ENCODE measurements at places on chromosomes 4 and X. TPM values are rescaled to one million over a fixed set of nuclear protein-coding genes. Genes with fewer than 3 reads are reported as not detected.

GRCh38 chrX:37378830-37379229 is 29.7 kb downstream of the PRRG1 start:
- no peak for DNase-seq

DNA sequence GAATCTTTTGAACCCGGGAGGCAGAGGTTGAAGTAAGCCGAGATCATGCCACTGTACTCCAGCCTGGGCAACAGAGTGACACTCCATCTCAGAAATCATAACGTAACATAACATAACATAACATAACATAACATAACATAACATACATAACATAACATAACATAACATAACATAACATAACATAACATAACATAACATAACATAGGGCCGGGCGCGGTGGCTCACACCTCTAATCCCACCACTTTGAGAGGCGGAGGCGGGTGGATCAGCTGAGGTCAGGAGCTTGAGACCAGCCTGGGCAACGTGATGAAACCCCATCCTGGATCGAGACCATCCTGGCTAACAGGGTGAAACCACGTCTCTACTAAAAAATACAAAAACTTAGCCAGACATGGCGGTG is 76.7 kb downstream of the NOCT start:
- DNase-seq, result no peak

DNA sequence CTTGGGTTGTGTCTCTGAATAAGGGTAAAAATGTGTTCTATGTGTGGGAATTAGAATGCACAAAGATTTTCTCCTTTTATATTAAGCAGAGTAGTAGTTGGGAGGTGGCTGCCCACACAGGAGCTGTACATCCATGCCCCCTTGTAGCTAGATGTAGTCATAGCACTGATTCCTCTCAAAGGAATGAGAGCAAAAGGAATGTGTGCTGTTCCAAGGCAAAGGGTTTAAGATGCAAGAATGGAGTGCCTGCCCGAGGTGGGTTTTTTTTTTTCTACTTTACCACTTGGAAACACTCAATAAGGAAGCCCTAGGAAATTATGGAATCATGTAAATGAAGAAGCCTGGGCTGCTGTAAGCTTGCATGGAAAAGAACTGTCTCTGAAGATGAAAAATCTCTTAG is 2183.2 kb upstream of the AGA start:
- DNase-seq, result no peak

The CT45A1 gene
- not detected for polyA plus RNA-seq

The OTC gene
- 0.41 TPM for polyA plus RNA-seq

- no peak for DNase-seq
These were observed 41.9 kb downstream of the FRAS1 start for GRCh38 chr4:78099058-78099457.

The FAM120C gene
- polyA plus RNA-seq, result 3.9 TPM

DNA sequence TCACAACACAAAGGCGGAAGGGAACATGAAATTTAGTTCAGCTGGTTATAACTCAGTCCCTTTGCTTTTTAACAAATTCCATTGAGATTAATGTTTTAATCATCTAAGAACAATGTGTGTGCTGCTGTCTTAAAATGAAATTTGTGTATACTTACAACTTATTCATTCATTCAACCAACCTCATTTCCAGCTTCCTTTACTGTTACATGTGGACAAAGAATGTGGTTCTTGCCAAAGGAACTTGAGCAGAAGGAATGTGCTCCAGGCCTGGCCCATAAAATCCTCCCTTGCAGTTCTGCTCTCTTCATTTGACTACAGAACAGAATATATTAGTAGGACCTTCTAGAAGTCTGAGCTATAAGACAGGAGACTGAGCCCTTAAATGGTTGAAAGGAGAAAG is 176.8 kb upstream of the GLRA2 start:
- no peak for DNase-seq

DNA sequence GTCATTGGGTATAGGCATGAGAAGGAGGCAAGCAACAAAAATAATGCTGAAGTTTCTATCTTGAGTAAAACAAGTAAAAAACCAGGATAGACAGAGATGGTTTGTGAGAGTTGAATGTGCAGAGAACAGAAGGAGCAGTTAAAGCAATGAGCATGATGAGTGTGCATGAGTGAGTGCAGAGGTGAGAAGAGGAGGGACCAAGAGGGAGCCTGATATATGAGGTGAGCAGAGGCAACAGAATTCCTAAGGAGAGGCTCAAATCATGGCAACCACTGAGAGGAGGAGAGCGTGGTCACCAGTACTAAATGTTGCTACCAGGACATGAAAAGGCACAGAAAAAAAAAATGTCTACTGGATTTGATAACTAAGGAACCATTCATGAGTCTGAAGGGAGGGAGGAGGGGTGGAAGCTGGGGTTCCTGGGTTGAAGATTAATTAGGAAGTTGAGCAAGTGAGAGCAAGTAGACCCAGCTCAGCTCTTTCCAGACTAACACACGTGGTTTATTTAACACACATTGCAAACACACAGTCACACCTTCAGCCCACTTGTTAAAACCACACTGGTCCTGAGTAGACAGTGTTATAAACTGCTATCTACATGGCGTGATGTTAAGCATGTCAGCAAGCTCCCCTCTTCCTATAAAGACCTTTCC is 69.0 kb upstream of the IQCM start:
- no peak for DNase-seq

- no peak for DNase-seq
These were observed 4.2 kb upstream of the TMEM154 start for GRCh38 chr4:152684007-152684406.

The STPG2 gene
- polyA plus RNA-seq, result 0.03 TPM

GRCh38 chrX:110060846-110061537 is 58.1 kb downstream of the TMEM164 start:
- no peak for DNase-seq

DNA sequence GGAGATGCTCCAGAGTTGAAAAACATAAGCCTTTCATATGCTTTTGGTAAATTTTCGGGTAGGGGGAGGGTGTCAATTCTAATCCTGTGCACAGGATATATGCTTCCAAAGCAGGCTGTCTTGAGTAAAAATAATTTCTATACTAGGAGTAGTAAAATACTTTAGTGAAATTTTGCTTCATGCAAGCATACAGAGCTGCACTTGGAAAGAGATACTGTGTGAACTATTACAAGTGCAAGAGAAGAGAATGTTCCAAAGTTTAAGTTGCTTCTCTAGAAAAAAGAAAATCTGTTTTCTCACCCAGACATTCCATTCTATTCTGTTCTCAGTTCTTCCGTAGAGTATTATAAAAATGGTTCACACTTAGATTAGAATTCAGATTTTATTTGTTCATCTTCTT is 324.6 kb upstream of the AADAT start:
- DNase-seq, result no peak

GRCh38 chr4:3107691-3108121 is 33.2 kb downstream of the HTT start:
- no peak for DNase-seq

GRCh38 chr4:139857021-139857420 is 191.4 kb downstream of the MGST2 start:
- no peak for DNase-seq
